NCI-H1105 (cell line): ENCODE measurements at places on chromosomes 6 and 20.
A peak's percentile ranks its signal among the peaks of the same experiment; 100 is the strongest.

DNA sequence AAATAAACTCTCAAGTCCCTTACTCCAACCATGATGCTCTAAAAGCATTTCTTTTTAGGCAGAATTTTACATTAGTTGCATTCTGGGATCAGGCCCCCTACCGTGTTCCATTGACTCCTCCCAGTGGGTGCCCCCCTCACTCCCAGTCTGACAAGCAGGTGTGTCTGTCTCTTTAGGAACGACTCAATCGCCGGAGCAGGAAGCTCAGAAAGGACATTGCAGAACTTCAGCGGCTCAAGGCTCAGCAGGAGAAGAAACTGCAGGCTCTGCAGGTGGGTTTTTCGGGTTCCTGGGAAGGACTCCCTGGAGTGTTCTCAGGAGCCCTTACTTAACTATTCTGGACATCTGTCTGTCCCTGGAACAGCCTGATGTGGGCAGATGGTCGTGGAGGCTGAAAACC lies 9.9 kb downstream of the TRIM40 start:
- DNase-seq, result no peak

DNA sequence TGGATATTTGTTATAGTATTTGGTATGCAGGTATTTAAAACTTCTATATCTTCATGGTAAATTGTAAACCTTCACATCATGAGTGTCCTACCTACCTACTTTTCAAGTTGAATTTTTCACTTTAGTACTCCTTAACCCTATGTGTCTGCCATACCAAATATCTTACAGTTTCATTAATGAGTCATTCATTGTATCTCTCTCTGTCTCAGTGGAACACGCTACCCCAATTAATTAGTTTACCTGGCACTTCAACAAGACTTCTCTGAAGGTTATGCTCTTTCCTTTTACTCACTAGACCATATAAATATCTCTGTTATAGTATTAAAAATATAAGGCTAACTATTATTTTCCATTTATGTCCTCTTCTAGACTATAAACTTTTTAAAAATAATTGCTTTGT lies 123.9 kb upstream of the GJE1 start:
- DNase-seq, result no peak

DNA sequence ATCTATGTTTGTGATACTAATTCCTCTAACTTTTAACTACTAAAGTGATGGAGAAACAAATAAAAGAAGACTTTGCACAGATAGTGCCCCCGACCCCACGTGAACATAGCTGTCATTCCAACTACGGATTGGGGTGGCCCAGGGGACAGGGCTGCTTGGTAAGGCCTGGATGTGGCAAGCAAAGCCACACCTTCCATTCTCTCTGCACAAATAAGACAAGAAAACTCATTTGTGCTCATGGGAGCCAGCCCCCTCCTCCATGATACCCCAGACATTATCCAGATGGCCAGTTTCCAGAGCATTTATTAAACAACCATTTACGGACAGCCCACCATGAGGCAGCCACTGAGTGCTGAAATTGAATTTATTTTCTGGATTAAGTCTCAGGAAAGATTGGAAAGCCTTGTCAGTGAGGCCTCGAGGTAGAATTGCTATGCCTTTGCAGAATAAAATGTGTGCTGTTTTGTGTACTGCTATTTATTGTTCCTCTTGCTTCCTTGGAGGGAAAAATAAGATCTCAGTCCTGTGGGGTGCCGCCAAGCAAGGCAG lies 151.2 kb downstream of the UNC5CL start:
- DNase-seq, result no peak

GRCh38 chr6:112439432-112439831 lies 92.3 kb downstream of the RFPL4B start:
- no peak for DNase-seq

DNA sequence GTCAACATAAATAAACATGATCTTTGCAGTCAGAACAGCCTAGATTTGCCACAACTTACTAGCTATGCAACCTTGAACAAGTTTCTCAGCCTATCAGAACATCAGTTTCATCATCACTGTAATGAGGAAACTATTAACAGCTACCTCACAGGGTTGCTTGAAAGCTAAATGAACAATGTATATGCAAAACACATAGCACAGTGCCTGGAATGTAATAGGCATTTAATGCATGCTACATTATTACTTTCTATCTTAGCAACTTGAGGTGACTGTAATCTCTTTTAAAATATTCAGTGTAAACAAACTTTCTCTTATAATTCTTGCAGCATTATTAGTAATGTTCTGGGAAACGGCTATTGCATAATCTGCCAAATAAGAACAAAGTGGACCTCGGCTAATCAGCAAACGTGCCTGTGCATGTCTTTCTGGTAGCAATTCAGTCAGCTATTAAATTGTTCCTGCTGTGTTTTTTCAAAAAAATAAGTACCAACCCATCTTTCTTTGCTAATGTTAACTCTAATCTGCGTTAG lies 61.5 kb downstream of the SYNE1 start:
- peak; percentile 22 for DNase-seq

GRCh38 chr6:69265706-69266105 lies 531.1 kb downstream of the LMBRD1 start:
- no peak for DNase-seq

DNA sequence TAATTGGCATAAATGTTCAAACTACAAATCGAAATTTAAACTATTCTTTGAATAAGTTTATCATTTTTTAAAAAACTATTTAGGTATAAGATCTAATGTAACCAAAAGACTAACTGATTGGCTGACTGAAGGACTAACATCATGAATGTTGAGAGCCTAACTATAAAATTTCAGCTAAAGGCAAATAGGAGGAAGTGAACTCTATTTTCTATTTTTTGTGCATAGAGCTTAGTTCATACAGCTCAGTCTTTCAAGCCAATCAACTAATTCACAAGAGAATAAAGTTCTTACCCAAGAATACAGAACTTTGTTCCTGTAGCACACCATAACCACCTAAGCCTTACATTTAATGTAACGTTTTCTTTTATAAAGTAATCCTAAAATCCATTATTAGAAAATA lies 46.3 kb upstream of the STXBP5 start:
- DNase-seq, result no peak

- DNase-seq, result no peak
These were observed 9.4 kb upstream of the CCN2 start for GRCh38 chr6:131960371-131961133.

GRCh38 chr6:4574007-4574406 lies 202.2 kb upstream of the CDYL start:
- no peak for DNase-seq

- DNase-seq, result no peak
These were observed 151.8 kb upstream of the MYLIP start for GRCh38 chr6:15977050-15977449.

- no peak for DNase-seq
These were observed 198.4 kb upstream of the TENT5A start for GRCh38 chr6:81950877-81951276.

GRCh38 chr6:27441001-27441400 lies 31.9 kb downstream of the ZNF184 start:
- DNase-seq, result no peak

GRCh38 chr6:6348256-6348655 lies 27.8 kb upstream of the F13A1 start:
- no peak for DNase-seq

- DNase-seq, result no peak
These were observed 686.9 kb upstream of the CITED2 start for GRCh38 chr6:140061110-140062042.

GRCh38 chr6:131909408-131910218 lies 41.6 kb downstream of the CCN2 start:
- peak; percentile 69 for DNase-seq

- no peak for DNase-seq
These were observed 195.7 kb downstream of the TASP1 start for GRCh38 chr20:13442986-13443385.

DNA sequence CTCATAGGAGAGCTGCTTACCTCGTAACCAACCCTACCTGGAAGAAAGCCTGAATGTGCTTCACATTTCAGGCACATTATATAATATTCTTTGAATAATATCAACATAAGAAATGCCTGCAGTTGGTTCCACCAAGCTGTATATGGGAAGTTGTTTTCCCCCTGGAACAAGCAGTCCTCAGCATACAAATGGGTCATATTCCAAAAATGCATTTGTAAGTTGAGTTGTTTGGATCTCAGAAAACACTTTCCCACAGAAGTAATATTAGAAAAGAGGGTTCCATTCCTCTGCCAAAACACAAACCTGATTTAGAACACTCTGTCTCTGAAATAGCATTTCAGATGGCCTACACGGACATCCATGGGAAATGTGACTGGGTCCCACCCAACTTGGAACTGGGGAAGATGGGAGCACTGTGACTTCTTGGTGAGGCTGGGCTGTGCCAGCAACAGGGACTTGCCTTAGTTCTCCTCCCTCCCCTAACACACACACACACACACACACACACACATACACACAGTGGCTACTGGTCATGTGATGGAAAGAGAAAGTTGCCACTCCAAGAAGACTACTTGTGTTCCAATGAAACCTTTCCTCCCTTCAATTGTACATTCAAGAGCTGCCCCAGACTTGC lies 11.4 kb upstream of the RCAN2 start:
- DNase-seq, result no peak

- DNase-seq, result no peak
These were observed 325.7 kb downstream of the TBC1D32 start for GRCh38 chr6:121008553-121008952.

DNA sequence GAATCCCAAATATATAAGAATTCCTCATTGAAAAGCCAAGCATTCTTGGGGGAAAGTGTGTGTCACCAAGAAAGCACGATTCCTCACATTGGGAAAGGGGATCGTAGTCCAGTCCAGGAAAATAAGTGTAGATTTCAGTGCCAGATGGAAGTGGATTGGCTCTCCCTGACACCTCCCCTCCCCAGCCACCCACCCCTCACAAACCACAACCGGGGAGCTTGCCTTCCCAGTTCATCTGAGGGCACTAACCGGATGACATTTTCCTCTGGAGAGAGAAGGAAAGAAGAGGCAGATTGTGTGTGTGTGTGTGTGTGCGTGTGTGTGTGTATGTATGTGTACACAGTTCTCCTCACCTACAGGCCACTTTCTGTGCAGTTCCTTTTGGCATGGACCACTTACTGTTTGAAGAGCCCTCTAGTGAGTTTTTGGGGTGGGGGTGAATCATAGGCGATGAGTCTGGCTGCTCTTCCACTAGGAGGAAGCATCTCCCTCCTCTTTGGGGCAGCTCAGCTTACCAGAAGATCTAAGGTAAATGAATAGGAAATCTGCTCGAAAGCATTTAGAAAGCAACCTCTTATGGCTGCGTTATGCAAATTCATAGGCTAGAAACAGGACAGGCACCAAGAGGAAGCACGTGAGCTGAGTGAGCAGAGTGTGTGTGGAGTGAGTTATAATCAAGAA lies 20.8 kb downstream of the DAAM2 start:
- no peak for DNase-seq

GRCh38 chr6:130848945-130849344 lies 21.7 kb downstream of the SMLR1 start:
- no peak for DNase-seq

DNA sequence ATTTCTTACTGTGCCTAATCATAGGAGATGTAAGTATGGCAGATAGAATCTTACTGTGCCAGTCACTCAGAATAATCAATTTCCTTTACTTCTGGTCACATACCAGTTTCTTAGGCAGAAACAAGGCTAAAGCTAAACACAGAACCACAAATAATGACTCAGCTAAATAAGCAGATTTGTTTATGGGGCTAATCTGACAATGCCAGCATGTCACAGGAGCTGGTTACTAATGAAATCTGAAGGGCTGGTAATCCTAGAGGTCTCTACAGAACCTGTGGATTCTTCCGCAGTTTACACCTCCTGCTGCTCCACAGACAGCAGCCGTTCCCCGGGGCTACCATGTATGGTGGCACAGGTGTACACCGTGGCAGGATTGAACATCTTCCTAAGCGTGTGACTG lies 80.8 kb downstream of the LYRM4 start:
- DNase-seq, result no peak

DNA sequence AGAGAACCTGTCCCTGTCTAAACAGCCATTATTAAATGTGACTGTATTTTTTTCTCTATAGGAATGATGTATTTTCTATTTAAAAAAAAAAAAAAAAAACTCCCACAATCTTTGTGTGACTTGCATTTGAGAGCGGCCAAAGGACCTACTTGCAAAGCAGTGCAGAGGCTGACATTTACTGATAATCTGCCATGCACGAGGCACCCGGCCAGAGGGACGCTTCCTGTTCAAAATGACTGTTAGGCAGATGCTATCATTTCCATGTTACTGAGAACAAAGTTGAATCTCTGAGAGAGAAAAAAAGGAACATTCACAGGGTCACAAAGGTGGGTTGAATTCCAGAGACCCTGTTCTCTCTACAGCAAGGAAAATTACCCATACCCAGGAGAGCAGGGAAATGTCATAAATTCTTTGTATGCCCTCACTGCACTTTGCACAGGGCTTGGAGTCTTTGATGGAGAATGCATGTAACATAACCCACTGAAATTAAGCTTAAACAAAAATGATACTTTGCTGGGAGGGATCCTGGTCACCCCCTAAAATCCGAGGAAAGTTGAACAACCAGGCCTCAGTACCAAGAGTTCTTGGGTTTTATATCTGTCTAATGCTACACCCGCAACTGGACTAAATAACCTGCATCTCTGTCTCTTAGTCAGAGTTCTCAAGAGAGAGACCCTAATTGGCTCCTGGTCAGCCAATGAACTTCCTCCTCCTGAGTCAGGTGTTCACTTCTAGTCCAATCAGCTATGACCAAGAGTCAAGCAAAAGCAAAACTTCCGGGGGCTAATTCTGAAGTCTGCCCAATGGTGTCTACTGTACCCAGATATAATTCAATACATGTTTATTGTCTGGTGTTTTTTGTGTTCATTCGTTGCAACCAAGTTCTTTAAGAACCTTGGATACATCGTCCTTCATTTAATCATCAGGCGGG lies 61.2 kb downstream of the GCLC start:
- no peak for DNase-seq
